Thymus (tissue), 14 donors: ENCODE measurements at places on chromosomes 2 and 18.

- DNase-seq = no peak
Observed at GRCh38 chr18:6784046-6784445, 54.5 kb downstream of the ARHGAP28 start.

DNA sequence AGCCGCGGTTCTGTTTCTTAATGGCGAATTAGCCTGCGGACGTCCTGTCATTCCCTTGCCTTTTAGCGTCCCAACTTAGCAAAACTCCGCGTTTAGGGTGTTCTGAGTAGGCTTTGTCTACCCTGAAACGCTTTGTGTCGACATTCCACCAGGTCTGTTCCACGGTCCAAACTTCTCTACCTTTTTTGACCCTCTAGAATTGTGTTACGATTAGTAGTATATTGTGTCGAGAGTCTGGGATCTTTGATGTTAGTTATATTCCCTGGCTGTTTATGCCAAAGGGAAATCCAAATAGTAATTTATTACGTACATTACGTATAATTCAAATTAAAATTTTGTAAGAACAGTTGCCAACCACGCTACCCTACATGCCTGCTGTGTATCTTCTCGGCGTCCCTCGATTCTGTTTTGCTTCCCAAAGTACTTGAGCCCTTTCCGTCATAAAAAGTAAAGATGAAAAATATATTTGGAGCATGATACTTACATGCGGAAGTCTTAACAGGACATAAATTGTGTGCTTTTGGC, 495 bp upstream of the TTC32 start:
- no peak for DNase-seq

DNA sequence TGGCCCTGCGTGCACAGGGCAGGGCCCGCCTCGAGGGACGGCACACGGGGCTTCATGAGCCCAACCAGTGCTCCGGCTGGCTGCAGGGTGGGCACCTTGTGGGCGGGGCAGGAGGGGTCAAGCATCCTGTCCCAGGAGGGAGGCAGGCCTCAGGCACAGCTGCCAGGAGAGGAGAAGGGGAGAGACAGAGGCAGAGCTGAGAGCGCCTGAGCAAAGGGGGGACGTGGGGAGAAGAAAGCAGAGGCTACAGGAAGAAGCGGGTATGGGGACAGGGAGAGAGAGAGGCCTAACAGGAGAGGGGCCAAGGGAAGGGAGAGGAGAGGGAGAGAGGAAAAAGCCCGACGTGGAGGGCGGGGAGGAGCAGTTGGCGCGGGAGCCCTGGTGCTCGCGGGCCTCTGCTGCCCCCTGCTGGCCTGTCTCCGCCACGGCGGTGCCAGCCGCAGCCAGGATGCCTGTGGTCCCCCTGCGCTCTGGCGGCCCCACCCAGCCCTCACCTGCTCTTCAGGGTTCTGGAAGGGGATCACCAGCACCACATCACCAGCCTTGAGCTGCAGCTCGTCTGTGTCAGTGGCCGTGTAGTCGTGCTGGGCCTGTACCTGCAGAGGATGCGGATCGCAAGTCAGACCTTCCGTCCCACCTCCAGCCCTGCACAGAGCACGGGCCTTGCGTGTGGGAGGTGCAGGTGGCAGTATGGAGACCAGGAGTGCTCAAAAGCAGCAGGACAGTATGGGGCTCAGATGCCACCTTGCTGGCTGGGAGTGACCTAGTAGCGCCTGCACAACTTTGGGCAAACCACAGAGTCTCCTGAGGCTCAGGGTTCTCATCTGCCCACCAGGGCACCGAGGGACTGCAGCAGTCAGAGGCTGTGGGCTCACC, 56.8 kb downstream of the BIN1 start:
- peak; percentile 9 for DNase-seq

- DNase-seq = no peak
Observed at GRCh38 chr18:26794230-26795101, 71.0 kb downstream of the AQP4 start.

DNA sequence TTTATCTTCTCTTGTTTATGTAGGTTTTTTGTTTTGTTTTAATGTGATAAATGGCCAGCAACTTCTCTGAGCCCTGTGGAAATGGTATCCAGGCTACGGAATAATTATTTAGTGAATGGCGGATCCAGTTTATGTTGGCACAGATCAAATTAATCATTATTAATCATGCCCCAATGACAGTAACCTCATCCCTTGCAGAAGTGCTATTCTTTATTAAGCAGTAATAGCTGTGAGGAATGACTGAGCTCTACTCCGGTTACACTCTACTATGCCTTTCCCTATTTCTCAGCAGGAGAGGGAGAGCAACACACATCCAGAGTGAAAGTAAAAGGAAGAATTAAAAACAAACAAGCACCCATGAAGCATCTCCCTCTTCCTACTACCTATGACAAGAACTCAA, 84.8 kb downstream of the SETBP1 start:
- no peak for DNase-seq

- no peak for DNase-seq
Observed at GRCh38 chr2:233244818-233245217, 6.7 kb upstream of the ATG16L1 start.

- no peak for DNase-seq
Observed at GRCh38 chr2:163681745-163682144, 54.1 kb downstream of the FIGN start.

- DNase-seq = no peak
Observed at GRCh38 chr2:222919841-222920526, 59.1 kb downstream of the ACSL3 start.

- DNase-seq = no peak
Observed at GRCh38 chr2:148622366-148622765, 22.2 kb upstream of the EPC2 start.

- no peak for DNase-seq
Observed at GRCh38 chr2:164917296-164917903, 37.9 kb downstream of the SLC38A11 start.

DNA sequence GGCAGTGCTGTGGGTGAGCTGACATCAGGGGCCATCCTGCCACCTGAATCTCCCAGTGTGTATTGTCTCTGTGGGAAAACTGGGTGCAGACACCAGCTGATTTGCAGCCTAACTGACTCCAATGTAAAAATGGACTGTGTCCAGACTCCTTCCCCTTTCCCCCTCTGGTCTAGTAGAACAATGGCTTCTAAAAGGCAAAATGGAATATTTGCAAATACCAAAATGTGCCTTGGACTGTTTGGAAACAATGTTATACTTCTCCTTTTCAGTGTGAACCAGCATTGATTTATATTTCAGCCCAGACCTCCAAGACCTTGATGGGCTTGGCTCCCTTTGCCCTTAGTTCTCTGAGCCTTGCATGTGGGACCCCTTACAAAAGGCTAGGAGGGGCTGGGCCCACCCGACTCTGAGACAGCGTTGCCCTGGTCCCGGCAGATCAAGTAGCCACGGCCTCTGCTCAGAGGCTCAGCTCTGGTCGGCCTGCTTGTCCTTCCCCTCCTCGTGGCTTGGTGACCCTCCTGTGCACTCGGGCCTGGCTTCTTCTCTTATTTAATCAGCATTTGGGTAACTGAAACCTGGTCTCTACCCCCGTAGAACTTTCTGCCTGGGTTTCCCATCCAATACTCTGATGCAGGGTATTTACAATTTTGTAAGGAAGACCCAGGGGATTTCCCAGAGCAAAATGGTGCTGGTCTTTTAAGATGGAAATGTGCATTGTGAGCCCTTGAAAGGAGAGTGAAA, 18.0 kb upstream of the ACKR3 start:
- DNase-seq = no peak

GRCh38 chr2:239307221-239307569, 93.6 kb downstream of the HDAC4 start:
- no peak for DNase-seq

DNA sequence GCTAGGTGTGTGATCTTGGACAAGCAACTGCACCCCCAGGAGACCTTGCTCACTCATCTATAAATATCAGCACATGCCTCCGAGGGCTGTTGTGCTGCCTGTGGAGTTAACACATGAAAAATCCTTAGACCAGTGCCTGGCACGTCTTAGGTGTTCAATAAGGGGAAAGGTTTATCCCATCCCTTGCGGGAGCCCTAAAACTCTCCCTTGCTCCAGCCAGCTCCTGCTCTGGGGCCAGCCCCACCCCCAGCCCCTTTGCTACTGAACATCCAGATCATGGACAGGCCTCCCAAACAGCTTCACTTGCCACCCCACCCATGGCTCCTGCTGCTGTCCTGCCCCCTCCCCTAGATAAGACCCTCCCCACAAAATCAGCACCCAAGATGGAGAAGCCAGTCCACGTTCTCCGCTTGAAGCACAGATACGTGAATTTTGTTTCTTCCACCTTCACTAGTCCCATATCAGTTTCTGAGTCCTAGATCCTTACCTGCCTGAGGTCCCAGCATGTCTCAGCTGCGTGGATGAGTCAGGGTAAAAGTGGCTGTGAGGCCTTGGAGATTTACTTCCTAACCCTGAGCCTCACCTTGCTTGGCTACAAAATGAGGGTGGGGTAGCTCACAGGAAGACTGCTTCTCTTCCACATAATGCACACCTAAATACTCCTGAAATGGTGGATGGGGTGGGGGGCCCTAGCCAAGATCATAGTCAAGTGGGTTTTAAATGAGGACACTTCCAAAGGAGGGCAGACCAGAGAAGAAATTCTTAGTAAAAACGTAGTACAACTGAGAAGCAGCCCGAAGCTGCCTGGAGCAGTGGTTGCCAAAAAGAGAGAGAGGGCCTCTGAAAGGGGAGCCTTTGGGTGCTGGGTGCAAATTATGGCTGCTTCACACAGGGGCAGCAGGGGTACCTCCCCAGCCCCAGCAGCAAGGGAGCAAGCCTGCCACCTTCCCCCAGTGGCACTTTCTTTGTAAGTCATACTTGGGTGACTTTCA, 40.4 kb downstream of the C1QL2 start:
- DNase-seq = no peak

GRCh38 chr2:204177977-204178522, 241.5 kb downstream of the ICOS start:
- DNase-seq = peak; percentile 52

DNA sequence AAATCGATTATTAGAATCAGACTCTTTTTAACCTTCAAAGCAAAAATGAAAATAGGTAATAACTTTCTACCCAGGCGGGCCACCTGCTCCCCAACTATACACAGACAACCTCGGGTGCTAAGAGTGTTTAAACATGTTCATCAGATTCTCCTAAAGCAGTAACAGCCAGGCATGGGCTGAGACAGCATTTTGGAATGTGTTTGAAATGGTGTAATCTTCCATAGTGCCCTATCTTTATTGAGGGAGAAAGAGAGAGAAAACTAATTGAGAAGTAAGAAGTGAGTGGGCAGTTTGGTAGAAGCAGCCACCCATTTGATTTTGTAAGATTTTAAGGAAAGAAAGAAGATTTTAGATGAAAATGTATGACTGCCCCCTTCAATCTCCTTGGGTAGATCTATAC, 196.1 kb upstream of the CTAGE1 start:
- no peak for DNase-seq

DNA sequence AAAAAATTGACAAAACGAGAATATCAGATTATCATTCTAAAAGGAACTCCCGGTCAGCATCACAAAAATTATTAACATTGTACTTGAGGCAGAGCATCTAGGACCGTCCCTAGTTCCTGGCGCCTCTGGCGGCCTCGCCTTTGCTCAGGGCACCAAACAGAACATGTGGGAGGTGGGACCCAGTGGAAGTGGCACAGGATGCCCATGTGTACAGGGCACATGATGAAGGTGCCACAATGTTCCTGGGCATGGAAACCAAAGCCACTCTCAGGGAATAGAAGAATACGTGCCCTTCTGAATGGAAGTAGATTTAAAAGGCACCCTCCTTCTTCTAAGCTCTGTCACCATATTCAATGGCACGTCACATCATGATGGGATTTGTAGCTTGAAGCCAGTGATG, 30.1 kb upstream of the MARCO start:
- no peak for DNase-seq
